ENCODE measurements at places on chromosomes 16 and 17.

DNA sequence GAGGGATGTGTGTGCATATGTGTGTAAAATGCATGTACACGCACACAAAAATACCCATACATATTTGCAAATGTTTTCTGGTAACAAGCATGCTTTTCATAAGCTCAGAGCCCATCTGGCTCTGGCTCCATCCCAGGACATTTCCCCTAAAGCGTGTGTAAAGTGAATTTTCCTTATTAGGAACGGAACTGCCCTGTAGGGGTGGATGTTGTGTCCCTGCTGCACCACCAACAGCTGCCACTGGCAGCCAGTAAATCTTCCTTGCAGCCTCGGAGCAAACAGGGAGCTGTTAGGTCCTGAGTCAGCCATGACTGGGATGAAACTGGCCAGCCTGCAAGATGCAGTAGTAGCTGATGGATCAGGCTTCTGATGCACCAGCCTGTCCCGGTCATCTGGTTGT is 393.5 kb downstream of the UTP18 start:
- no peak overlapping the region for H3K4me3 ChIP-seq
- H3K27ac ChIP-seq = no peak overlapping the region
- peaks cover 14% of the 10 kb centered on the region for H3K27me3 ChIP-seq
- H3K36me3 ChIP-seq = no peaks in the 10 kb centered on the region
- H3K4me1 ChIP-seq = no peaks in the 10 kb centered on the region
- no peak for ATAC-seq

DNA sequence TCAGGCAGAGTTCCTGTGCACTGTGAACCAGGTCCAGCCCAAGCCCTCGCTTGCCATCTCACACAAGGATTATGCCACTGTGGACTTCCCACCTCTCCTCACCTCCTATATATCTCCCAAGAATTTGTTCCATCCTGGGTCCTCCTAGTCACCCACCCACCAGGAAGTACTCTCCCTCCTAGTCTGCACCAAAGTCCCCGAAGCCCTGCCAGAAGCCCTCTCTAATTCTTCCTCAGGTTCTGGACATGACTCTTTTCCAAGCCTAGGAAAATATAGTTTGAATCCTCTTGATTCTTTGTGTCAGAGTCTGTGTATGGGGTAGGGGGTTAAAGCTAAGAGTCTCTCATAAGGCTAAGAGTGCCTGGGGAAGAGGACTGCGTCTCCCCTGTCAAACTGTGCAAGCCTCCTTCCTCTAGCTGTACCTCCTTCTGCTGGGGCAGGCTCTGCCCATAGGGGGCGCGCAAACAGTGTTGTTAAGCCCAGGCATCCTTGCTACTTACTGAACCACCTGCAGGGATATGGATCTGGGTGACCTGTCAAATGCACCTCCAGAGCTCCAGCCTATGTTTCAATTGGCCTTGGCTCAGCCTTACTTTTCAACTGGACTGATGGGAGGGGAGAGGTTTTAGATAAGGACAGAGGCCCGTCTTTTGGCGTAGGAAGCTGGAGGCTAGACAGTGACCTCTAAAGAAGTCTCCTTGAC is 16.6 kb upstream of the DLX4 start:
- H3K27ac ChIP-seq = no peak overlapping the region
- no peak overlapping the region for H3K4me3 ChIP-seq
- H3K36me3 ChIP-seq = no peaks in the 10 kb centered on the region
- ATAC-seq = peak; percentile 91
- peaks cover 45% of the 10 kb centered on the region for H3K27me3 ChIP-seq

- no peaks in the 10 kb centered on the region for H3K27me3 ChIP-seq
- H3K27ac ChIP-seq = no peak overlapping the region
- H3K4me1 ChIP-seq = no peaks in the 10 kb centered on the region
- no peak for ATAC-seq
- no peaks in the 10 kb centered on the region for H3K36me3 ChIP-seq
Observed at GRCh38 chr16:57966204-57966771, 4.6 kb downstream of the CNGB1 start.

- H3K27ac ChIP-seq = no peak overlapping the region
- H3K4me1 ChIP-seq = no peaks in the 10 kb centered on the region
- peak overlapping the region; percentile 53 for H3K4me3 ChIP-seq
- no peaks in the 10 kb centered on the region for H3K36me3 ChIP-seq
- peaks cover 40% of the 10 kb centered on the region for H3K27me3 ChIP-seq
- peak; percentile 79 for ATAC-seq
Observed at GRCh38 chr17:74852237-74853047, 7.2 kb downstream of the GRIN2C start.

DNA sequence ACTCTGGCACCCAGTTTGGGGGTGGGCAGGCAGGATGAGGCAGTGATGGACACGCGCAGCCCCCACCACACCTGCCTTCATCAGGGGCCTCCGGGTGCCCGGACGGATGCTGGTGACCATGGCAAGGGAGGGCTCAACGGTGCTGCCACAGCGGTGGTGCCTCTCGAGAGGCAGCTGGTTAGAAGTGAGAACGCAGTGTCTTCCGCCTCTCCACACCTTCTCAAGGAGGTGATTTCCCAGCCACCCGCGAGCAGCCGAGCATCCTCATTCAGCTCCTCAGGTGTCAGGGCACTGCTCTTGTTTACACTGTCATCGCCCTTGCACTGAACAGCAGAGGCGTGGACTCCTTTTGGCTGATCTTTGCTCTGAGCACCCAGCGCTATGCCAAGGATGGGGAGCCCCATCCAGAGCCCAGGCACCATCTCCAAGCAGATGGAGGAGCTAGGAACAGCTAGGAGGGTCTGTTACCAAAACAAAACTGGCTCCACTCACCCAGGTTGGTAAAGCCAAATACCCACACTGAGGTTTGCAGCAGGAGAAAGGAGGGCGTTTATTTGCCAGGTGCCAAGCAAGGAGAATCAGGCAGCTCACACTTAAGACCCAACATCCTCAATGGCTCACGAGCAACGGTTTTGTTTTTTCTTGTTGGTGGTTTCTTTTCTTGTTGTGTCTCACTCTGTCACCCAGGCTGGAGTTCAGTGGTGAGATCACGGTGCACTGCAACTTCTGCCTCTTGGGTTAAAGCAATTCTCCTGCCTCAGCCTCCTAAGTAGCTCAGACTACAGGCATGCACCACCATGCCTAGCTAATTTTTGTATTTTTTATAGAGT is 174.3 kb upstream of the TNRC6C start:
- H3K36me3 ChIP-seq = no peaks in the 10 kb centered on the region
- no peaks in the 10 kb centered on the region for H3K27me3 ChIP-seq
- H3K4me1 ChIP-seq = peaks cover 5% of the 10 kb centered on the region
- peak overlapping the region; percentile 66 for H3K4me3 ChIP-seq
- H3K27ac ChIP-seq = peak overlapping the region; percentile 80

GRCh38 chr17:68910251-68910705 is 44.9 kb downstream of the ABCA8 start:
- H3K4me3 ChIP-seq = no peak overlapping the region
- peaks cover 16% of the 10 kb centered on the region for H3K27me3 ChIP-seq
- no peaks in the 10 kb centered on the region for H3K36me3 ChIP-seq
- no peak for ATAC-seq
- H3K4me1 ChIP-seq = no peaks in the 10 kb centered on the region
- H3K27ac ChIP-seq = no peak overlapping the region

DNA sequence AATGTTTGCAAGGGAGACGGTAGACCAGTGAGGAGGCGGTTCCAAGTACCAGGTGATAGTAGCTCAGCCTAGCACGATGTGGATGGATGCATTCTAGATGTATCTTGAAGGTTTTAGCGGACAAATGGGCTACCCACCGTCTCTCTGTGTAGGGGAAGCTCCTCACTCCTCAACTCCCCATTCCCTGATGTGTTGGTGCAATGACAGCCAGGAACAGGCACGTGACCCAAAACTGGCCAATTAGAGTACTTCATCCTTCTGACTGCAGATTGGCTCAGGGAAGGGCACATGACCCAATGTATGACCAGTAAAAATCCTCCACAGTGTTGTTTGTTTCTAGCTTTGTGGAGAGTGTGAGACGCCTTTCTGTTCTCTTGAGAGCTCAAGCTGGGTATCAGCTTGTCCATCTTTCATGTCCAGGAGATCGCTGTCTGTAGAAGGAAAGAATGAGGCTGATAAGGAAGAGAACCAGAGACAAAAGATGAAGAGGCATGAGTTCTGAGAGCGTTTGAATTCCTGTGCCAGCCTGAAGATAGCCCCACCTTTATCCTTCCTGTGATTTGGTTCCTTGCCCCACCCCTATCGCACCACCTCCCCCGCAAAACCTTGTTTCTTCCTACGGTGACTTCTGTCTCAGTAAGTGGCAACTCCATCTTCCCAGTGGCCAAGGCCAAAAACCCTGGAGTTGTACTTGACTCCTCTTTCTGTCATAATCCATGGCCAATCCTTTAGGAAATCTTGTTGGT is 2.3 kb upstream of the BORCS6 start:
- H3K4me1 ChIP-seq = peaks cover 10% of the 10 kb centered on the region
- H3K4me3 ChIP-seq = no peak overlapping the region
- no peaks in the 10 kb centered on the region for H3K36me3 ChIP-seq
- ATAC-seq = peak; percentile 63
- no peaks in the 10 kb centered on the region for H3K27me3 ChIP-seq
- H3K27ac ChIP-seq = no peak overlapping the region

DNA sequence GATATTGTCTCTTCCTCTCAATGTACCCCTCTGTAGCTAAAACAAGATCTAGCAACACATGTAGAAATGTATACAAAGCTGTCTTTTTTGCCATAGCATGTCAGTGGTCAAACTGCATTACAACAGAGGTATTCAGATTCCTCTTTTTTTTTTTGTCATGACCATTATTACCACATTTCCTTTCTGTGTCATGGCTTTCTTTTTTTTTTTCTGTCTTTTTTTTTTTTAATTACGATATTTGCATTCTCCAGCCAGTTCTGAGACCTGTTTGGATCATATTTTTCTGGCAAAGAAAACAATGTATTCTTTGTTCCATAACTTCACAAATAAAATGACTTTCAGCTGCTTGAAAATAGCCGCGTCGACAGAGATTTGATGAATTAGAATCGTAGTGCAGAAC is 27.4 kb upstream of the CAPNS2 start:
- H3K4me3 ChIP-seq = no peak overlapping the region
- no peaks in the 10 kb centered on the region for H3K27me3 ChIP-seq
- no peaks in the 10 kb centered on the region for H3K4me1 ChIP-seq
- H3K27ac ChIP-seq = no peak overlapping the region
- H3K36me3 ChIP-seq = no peaks in the 10 kb centered on the region

DNA sequence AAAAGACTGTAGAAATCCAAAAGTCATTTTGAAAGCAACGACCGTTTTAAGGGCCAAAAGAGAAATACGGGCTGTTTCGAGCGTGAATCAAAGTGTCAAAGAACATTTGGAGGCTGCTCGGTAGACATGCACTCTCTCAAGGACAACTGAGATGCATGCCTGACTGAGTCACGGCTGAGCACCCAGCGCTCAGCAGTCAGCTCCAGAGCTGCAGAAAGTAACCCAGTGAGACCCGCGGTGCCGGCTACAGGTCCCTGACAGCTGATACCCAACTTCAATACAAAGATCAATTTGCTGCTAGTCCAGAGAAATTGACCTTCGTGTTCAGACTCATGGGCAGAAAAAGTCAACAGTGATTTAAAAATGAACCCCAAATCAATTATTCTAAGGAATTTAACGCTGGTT is 214.9 kb downstream of the STX8 start:
- H3K27me3 ChIP-seq = no peaks in the 10 kb centered on the region
- no peak overlapping the region for H3K4me3 ChIP-seq
- no peak overlapping the region for H3K27ac ChIP-seq
- ATAC-seq = no peak
- H3K4me1 ChIP-seq = peaks cover 5% of the 10 kb centered on the region

- no peak for ATAC-seq
- H3K4me1 ChIP-seq = no peaks in the 10 kb centered on the region
- no peaks in the 10 kb centered on the region for H3K36me3 ChIP-seq
- H3K4me3 ChIP-seq = no peak overlapping the region
- H3K27me3 ChIP-seq = no peaks in the 10 kb centered on the region
Observed at GRCh38 chr16:58034774-58035173, 9.2 kb downstream of the MMP15 start.

GRCh38 chr16:87613961-87614360 is 11.7 kb downstream of the JPH3 start:
- peaks cover 22% of the 10 kb centered on the region for H3K27me3 ChIP-seq
- no peak overlapping the region for H3K4me3 ChIP-seq
- no peaks in the 10 kb centered on the region for H3K36me3 ChIP-seq

DNA sequence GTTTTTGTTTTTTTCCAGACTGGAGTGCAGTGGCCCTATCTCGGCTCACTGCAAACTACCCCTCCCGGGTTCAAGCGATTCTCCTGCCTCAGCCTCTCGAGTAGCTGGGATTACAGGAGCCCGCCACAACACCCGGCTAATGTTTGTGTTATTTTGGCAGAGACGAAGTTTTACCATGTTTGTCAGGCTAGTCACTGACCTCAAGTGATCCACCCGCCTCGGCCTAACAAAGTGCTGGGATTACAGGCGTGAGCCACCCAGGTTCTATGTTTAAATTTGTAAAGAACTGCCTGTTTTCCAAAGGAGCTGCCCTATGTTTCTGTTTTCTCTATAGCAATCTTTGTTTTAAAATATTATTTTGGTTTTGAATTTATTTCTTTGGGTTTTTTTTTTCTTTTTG is 13.8 kb upstream of the C16orf87 start:
- no peak for ATAC-seq
- no peaks in the 10 kb centered on the region for H3K36me3 ChIP-seq
- H3K27me3 ChIP-seq = peaks cover 7% of the 10 kb centered on the region
- no peak overlapping the region for H3K27ac ChIP-seq

DNA sequence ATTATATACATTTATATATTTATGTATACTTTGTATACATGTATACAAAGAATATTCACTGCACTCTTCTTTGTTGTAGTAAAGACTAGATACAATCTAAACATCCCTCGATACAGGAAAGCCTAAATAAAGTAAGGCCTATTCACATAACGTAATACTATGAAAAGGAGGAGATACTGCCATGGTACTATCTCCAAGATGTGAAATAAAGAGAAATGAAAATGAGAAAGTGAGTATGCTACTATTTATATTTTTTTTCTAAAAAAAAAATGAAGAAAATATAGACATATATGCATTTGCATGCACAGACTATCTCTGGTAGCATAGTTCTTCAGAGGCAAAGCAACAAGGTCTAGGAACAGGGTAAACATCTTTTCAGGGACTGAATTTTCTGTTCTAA is 19.4 kb downstream of the CFDP1 start:
- no peak overlapping the region for H3K27ac ChIP-seq
- H3K36me3 ChIP-seq = peaks cover 72% of the 10 kb centered on the region
- no peak for ATAC-seq
- no peak overlapping the region for H3K4me3 ChIP-seq

GRCh38 chr16:52649870-52650269 is 102.9 kb upstream of the TOX3 start:
- H3K4me1 ChIP-seq = no peaks in the 10 kb centered on the region
- no peak overlapping the region for H3K4me3 ChIP-seq
- ATAC-seq = no peak
- H3K27me3 ChIP-seq = no peaks in the 10 kb centered on the region
- H3K36me3 ChIP-seq = no peaks in the 10 kb centered on the region

- no peaks in the 10 kb centered on the region for H3K27me3 ChIP-seq
- ATAC-seq = no peak
- no peak overlapping the region for H3K27ac ChIP-seq
- H3K4me1 ChIP-seq = peaks cover 4% of the 10 kb centered on the region
- peaks cover 20% of the 10 kb centered on the region for H3K36me3 ChIP-seq
Observed at GRCh38 chr16:53898993-53899392, 195.0 kb downstream of the FTO start.

Measured in activated T-helper 17 cell treated with anti-CD3 and anti-CD28 coated beads, Interleukin-2, amount 50 U/mL, for 72 hours (primary cell).